Activated T-cell treated with anti-CD3 and anti-CD28 coated beads, Interleukin-2, amount 50 U/mL, for 72 hours (primary cell): ENCODE measurements at places on chromosomes 6 and 20.

DNA sequence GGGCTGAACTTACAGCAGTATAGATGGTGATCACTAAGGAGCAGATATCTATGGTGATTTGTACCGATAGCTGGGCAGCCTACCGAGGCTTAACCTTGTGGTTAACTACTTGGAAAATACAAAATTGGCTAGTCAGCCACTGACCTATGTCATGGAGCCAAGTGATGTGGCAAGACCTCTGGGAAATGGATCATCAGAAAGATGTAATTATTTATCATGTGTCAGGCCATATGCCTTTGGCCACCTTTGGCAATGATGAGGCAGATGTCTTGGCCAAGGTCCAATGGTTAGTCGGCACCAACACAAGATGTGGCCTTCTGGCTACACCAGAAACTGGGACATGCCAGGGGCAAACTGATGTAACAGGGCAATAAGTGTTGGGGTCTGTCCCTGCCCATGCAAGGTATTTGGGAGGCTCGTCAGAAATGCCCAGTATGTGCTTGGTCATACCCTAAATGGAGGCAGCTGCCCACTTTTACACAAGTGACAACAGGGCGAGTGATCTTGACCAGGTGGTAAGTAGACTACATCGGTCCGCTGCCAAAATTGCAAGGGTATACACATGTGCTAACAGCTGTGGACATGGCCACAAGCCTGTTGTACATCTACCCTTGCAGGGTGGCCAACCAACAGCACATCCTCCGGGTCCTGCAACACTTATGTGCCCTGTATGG, 30.1 kb downstream of the HDDC2 start:
- no peak for DNase-seq

DNA sequence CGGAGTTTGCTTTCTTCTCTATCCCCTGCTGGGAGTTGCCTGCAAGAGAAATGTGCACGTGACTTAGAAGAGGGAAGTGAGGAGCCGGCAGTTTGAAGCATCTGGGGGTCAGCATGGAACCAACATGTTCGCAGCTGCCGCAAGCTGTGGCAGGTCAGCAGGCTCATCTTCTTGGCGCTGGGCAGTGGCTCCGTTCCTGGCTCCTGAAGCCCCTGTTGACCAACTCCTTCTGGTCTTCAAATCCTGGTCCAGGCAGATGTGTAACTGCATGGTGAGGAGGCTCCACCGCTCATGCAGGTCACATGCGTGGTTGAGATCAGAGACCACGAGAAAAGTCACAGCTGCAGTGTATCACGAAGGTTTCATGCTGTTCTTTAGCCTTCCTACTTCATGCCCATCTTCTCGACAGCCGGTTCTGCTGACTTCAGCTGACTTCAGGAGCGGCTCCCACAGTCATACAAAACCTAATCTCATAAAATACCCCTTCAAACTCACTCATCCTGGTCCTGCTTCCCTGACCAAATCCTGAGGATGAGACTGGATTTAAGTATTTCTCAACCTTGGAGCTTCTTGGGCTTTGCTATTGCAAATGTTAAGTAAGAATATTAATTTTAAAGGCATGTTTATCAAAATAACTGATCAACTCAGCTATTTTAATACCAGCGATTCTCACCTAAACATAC, 44.9 kb upstream of the BCAS1 start:
- no peak for DNase-seq

GRCh38 chr6:166822609-166823008, 133.7 kb downstream of the RNASET2 start:
- DNase-seq, result no peak

- no peak for DNase-seq
Measured at GRCh38 chr6:79421707-79422484, 115.3 kb downstream of the LCA5 start.

DNA sequence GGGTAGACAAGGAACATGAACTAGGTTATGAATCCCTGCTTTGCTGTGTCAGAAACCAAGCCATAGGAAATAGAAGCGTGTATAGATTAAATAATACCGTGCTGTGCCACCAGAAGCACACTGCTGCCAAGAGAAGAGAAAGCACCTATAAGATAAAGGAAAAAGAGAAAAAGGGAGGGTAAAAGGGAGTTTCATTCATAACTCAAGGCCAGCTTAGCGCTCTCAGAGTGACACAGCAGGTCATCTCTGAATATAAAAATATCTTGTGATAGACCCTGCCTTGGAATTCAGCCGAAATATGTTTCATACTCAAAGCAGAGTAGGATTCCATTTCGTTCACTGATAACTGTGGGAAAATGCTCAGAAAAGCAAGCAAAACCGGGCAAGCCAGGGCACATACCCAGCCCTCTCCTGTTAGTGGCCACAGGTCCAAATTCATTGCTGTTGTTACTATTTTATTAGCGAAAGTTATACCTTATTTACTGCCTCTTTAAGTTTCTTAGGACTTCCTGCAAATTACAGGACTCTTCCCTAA, 8.7 kb downstream of the JAG1 start:
- no peak for DNase-seq

DNA sequence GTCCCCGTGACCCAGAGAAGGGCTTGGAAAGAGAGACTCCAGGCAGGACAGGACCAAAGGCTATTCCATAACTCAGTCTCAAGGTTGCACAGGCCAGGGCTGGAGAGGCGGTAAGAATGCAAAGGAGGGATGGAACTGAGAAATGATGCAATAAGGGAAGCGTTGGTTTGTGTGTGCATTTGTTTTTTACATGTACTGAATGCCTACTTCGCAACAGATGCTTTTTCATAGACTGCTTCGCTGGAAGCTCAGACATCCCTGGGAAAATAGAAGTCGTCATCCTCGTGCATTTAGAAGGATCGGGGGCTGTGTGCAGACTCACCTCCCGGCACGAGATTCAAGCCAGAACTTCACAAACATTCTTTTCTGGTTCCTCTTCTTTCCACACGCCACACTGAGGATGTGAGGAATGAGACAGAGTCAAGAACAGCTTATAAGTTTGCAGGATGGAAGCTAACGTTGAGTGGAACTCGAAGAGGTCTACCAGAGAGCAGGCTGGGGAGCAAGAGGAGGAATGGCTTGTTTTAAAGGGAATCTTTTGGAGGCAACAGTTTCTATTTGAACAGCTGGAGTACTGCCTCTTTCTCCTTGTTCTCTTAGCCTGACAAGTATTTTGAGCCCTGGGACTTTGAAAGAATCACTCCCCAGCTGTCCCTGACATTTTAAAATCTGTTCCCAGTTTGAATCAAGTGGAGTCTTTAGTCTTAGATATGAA, 19.3 kb upstream of the LY86 start:
- no peak for DNase-seq

- DNase-seq, result peak; percentile 33
Measured at GRCh38 chr6:111210194-111210728, 123.0 kb downstream of the SLC16A10 start.

DNA sequence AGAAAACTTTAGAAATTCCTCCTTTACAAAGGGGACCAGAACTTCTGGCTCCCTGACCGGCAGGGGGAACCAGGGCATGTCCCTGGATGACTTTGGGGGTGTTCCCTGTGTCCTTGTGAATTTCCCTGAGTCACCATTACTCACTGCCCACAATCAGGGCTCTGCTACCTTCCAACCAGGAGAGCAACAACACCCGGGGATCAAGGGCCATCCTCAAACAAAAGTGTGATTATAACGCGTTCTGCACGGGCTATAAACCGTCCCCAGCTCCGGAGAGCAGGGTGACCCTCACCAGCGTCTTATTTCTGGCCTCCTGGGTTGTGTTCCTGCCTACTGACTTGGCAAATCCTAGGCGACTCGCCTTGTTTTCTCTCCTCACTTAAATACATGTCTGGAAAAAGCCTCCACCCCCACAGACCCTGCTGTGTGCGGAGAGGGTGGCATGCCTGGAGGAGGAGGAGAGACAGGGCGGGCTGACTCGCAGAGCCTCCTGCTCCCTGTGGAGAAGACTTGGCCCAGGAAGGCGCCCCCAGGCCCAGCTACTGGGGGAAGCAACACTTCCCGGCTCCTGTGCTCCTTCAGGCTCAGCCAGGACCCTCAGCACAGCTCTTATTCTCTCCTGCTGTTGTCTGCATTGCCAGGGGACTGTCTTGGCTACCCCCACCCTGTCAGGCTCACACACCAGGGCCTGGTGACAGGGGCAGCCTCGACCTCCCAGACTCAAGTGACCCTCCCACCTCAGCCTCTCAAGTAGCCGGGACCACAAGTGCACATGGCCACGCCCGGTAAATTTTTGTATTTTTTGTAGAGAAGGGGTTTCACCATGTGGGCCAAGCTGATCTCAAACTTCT, 54.1 kb downstream of the FGD2 start:
- DNase-seq, result no peak

- DNase-seq, result no peak
Measured at GRCh38 chr6:72564231-72564630, 57.6 kb upstream of the KCNQ5 start.

GRCh38 chr6:49540614-49541013, 9.9 kb upstream of the C6orf141 start:
- DNase-seq, result no peak

GRCh38 chr6:38997128-38997761, 51.3 kb upstream of the GLP1R start:
- peak; percentile 47 for DNase-seq

DNA sequence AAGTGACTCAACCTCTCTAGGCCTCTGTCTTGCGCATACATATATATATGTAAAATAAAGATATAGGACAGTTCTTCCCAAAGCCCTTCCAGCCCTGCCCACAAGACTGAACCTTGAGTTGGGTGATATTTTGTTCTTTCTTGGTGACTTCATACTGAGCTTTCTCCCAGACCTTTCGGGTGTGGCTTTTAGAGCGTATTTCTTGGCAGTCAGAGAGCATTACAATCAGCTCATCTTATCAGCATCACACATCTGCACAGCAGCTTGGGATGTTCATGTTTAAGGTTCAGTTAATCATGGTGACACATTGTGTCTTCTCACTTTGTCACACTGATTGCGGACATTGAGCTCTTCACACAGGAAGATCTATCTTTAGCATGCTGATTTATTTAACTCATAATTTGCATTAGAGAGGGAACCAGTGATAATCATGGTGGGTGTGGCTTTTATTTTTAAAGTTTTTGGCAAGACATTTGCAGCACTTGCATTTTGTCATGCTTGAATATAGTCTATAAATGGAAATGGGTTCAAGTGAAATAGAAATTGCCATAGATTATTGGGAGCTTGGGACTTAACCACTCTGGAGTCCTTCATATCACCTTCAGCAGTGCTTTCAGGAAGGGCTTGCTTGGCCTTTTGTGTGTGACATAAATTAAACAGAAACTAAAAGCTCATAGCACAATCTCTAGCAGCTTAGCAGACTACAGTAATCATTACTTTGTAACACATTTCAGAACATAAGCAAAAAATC, 8.3 kb downstream of the KIF3B start:
- peak; percentile 52 for DNase-seq

GRCh38 chr6:131914234-131914633, 36.9 kb downstream of the CCN2 start:
- DNase-seq, result no peak

DNA sequence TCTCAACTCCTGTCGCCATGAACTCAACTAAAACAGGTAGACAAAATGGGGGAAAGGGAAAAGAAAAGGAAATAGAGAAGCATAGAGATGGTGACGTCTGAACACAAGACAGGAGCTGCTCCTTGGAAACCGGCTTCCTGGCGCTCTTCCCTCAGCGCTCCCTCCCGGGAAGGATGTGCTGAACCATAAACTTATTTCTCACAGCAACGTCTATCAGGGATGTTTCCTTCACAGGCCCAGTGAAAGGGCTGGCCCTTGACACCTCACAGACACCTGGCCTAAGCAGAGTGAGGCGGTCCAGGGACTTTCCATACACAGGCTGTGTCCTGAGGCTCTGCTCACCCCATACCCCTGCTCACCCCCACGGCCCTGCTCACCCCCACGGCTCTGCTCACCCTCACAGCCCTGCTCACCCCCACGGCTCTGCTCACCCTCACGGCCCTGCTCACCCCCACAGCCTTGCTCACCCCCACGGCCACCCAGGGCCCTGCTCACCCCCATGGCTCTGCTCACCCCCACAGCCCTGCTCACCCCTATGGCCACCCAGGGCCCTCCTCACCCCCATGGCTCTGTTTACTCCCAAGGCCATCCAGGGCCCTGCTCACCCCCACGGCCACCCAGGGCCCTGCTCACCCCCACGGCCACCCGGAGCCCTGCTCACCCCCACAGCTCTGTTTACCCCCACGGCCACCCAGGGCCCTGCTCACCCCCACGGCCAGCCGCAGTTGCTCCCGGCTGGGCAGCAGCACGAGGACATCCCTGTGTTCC, 653 bp downstream of the FRMD1 start:
- DNase-seq, result no peak

GRCh38 chr20:47917549-47918070, 132.3 kb upstream of the SULF2 start:
- no peak for DNase-seq

DNA sequence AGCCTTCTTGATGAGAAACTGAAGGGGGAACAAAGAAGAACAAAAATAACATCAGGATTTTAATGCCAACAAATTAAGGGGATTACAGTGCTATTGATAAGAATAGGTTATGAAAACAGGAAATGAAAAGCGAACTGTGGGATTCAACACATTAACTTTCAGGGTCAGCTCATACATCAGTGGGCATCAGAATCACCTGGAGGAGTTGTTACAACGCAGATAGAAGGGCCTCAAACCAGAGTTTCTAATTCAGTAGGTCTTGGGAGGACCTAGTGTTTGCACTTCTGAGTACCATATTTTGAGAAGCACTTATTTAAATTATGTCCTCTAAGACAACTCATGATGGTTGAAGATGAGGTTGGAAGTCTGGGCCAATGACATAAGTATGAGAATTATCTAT, 5.6 kb upstream of the TMEM244 start:
- DNase-seq, result no peak

- DNase-seq, result no peak
Measured at GRCh38 chr6:142744836-142745235, 200.1 kb downstream of the HIVEP2 start.

GRCh38 chr6:127907960-127908640, 7.2 kb upstream of the THEMIS start:
- peak; percentile 57 for DNase-seq

DNA sequence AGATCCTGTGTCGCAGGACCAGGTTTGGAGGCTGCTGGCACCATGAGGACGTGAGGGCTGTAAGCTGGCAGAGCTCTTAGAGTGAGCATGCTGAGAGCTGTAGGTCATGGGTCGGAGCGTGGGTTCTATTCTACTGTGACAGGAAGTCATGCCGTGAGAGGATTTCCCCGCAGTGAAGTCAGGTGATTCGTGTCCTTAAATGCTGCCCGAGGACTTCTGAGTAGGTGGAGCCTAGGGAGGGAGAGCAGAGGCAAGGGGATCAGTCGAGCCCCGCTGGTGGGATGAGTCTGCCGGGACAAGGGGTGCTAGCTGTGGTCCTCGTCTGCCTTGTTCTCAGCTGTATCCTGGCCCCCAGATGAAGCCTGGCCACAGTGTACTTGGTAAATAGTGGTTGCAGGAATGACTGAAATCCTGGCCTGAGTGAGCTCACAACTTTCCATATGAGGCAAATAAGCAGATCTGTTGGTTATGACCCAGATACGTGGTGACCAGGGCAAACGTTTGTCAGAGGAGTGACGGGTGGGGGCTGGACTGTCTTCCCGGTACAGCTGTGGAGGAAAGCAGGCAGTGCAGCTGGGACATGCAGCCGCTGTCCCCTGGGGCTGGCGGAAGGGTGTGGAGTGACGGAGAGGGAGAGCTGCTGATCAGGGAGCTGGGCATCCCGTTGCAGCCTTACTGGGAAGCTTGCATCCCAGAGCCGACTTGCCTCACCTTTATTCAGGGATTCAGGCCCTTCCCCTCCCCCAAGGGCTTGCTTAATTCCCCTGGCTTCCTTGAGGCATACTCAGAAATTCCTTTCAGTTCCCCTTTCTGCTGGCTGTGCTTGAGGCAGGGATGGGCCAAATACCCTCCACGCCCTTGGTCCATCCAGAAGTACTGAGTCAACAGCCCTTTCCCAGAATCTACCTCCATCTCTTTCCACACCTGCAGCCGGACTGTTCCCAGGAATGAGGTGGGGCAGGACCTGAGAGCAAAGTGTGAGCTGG, 250.9 kb upstream of the RREB1 start:
- DNase-seq, result peak; percentile 70
